ENCODE measurements at places on chromosomes 12 and 14.
A peak's percentile ranks its signal among the peaks of the same experiment; 100 is the strongest.

GRCh38 chr12:87520968-87521367 lies 508.2 kb downstream of the C12orf50 start:
- DNase-seq: no peak

GRCh38 chr12:110565894-110566871 lies 16.9 kb downstream of the PPTC7 start:
- no peak for DNase-seq

DNA sequence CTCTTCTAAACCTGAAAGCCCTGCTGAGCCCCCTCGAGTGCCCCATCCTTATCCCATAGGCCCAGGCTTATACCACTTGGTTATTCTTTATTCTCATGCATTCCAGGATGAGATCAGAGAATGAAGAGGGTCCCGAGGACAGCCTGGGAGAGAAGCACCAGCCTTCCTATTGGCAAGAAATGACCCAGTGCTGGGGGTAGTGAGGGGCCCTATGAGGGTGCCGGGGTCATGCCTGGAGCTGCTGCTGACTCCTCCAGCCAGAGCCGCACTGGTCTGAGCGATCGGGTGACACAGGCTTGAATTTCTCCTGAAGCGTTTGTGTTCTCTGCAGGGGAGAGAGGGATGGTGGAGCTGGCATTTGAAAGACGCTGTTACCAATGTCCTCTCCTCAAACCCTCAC lies 18.1 kb downstream of the MORN3 start:
- no peak for DNase-seq

DNA sequence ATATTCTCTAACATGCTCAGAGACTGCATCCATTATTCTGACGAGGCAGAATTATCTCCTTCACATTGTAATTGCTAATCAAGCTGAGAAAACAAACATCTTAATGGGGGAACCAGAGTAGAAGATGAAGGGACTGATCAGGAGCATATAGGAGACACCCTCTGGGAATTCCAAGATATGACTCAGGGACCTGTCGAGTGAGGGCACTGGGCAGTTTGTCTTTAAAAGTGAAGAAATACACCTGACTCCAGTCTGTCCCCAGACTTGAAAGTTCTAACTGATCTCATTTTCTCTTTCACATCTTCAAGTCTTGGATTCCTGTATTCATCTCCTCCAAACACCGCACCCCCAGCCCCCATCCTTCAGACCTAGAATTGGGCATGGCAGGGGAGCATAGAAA lies 226.9 kb upstream of the PLXNC1 start:
- DNase-seq: no peak

DNA sequence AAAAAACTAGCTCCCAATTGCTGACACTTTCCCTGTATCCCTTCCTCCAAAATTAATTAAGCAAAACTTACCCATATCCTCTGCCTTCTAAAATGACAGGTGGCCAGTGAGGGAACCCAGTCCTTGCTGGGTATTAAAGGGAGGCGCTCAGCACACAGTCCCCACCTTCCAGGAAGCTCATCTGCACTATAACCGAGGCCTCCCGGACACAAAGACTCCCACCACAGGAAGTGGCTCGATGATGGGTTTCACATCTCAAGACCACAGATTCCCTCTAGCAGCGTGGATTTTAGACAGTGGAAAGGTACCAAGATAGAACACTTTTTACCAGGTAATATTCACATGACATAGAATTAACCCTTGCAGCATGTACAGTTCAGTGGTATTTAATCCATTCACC lies 126.8 kb upstream of the NCOR2 start:
- peak; percentile 17 for DNase-seq

DNA sequence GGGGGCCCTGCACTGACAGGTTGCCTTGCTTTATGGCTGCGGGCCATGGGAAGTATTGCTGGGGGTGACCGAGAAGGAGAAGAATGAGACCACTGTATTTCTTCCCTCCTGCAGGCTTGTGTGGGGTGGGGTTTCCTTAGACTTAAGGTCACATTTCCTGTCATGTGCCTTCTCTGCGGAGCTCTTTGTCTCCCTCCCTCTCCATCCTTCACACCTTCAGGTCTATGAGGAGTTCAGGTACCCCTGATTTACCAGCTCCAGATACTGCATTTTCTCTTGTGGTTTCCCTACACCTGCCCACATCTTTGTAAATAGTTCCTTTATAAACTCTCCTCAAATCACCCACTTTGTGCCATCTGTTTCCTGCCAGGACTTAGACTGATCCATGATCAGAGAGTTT lies 3.6 kb downstream of the FNTB start:
- no peak for DNase-seq

DNA sequence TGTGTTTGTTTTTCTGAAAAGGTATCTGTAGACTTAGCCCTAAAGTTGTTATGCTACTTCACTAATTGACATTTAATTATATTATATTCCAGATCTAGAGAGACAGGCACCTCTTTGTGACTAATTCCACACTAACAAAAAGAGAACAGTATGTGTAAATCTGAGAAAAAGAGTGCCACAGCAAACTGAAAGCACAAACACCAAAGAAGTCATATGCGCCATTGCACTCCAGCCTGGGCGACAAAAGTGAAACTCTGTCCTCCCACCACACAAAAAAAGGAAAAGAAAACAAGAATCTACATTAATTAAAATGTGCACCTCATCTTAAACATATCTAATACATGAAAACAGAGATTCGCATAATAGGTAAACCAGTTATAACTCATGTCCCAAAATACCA lies 4.4 kb upstream of the CSRNP2 start:
- DNase-seq: no peak

Measured in OCI-LY7 (cell line).